ENCODE measurements at places on chromosomes 12 and 14.

DNA sequence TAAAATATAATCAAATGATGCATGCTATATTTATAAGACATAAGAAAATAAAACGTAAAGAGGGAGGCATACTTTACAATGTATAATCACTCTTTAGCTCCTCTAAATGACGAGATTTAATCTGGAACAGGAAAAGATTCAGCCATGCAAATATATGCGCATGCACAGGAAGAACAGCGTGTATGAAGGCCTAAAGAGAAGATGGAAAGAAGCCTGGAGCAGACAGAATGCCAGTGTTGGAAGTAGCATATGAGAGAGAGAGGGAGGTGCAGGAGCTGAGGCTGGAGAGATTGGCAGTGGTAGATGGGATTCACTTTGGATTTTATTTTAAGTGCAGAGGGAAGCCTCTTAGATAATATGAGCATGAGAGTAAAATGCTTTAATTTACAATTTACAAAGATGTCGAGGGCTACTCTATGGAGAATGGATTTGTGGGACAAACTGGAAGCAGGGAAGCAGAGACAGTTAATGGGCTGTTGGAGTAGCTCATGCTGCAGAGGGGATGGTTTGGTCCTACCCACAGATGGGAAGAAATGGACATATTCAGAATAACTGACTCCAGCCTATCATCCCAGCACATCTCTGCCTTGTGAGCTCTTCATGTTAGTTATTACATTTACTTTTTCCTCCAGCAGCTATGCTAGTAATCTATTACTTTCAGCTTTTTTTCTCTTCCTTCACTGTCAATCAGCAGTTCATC is 411.1 kb downstream of the TMTC2 start:
- no peak for DNase-seq

- DNase-seq = no peak
Measured at GRCh38 chr14:89315493-89316470, 101.3 kb downstream of the FOXN3 start.

GRCh38 chr12:95473231-95473883 is 595 bp upstream of the METAP2 start:
- peak; percentile 54 for DNase-seq

DNA sequence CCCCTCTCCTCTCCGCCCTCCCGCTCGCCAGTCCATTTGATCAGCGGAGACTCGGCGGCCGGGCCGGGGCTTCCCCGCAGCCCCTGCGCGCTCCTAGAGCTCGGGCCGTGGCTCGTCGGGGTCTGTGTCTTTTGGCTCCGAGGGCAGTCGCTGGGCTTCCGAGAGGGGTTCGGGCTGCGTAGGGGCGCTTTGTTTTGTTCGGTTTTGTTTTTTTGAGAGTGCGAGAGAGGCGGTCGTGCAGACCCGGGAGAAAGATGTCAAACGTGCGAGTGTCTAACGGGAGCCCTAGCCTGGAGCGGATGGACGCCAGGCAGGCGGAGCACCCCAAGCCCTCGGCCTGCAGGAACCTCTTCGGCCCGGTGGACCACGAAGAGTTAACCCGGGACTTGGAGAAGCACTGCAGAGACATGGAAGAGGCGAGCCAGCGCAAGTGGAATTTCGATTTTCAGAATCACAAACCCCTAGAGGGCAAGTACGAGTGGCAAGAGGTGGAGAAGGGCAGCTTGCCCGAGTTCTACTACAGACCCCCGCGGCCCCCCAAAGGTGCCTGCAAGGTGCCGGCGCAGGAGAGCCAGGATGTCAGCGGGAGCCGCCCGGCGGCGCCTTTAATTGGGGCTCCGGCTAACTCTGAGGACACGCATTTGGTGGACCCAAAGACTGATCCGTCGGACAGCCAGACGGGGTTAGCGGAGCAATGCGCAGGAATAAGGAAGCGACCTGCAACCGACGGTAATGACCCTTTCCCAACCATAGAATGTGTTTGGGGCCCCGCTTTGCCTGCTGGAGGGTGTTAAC is 615 bp downstream of the CDKN1B start:
- DNase-seq = peak; percentile 74

DNA sequence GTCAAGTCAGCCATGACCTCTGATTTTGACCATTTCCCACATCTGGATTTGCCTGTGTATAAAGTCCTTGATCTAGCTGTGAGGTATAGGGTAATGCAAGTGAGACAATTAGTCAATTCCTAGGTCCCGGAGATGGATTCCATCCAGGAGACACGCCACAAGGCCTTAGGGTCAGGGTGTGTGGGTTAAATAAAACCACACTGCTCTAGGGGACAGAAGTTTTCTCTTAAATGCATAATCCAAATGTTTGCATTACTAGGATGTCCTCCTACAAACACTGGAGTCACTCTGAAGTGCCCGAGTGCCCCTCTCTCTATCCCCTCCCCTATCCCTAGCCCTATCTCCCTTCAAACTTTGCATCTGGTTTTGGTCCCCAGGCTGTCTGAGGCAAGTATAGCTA is 26.8 kb downstream of the LRIG3 start:
- no peak for DNase-seq

DNA sequence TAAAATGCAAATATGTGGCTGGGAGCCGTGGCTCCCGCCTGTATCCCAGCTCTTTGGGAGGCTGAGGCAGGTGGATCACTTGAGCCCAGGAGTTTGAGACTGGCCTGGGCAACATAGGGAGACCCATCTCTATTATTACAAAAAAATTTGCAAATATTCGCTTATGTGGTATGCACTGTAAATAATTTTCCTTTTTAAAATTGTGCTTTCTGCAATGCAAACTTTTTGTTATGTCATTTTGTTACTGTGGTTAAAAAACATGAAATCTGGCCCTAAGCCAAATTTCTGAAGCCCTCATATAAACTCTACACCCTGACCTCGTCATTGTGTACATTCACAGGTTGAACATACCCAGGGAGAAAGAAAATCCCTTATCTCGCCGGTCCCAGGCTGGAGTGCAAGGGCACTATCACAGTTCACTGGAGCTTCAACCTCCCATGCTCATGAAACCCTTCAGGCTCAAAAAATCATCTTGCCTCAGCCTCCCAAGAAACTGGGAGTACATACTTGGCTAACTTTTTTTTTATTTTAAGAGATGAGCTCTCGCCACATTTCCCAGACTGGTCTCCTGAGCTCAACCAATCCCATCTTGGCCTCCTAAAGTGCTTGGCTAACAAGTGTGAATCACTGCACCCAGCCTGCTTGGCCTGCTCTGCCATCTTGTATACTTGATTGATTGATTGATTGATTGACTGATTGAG is 24.7 kb downstream of the TRAPPC6B start:
- peak; percentile 62 for DNase-seq

DNA sequence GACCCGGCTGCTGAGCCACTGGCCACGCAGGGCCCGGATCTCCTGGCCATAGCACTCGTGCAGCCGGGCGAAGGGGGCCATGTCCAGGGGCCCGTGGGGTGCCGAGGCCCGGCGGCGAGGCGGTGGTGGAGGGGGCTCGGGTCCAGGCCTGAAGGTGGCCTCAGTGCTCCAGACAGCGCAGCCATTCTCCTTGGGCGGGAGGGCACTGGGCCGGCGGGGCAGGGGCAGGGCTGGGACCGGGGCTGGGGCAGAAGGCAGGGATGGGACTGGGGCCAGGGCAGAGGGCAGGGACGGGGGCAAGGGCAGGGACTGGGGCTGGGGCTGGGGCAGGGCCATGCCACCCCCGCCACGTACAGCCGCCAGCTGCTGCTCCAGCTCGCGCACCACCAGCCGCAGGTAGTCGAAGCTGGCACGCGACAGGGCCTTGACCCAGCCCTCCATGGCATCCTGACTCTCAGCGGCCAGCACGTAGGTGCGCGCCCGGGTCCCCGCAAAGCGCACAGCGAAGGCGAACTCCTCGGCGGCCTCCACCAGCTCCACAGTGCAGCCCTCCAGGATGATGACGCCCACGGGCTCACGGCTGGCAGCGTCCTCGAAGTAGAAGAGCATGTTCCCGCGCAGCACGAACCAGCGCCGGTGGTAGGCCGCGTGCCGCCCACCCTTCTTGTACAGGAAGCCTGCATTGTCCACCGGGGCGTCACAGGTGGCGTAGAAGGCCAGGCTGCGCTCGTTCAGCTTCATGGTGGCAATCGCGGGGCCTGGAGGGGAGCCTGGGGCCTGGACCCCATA is 6.0 kb downstream of the PHETA1 start:
- DNase-seq = no peak

GRCh38 chr14:29896354-29896821 is 31.3 kb downstream of the PRKD1 start:
- DNase-seq = no peak

DNA sequence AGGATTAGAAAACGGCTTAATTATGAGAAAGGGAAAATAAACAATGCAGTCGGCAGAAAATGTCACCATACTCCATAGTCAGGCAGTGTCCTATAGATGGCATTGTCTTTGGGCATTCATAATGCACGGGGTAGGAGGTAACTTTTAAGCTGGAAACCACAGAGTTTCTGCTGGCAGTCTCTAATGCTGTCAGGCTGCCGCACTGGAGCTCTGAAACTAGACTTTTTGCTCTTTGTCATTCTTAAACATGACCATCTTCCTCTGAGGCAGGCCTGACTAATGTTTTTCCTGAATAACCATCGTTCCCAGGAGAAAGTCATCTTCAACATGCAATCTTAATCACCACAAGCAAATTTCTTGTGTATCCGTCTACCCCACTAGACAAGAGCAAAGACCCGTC is 108.8 kb downstream of the ETNK1 start:
- DNase-seq = no peak

GRCh38 chr14:22519877-22520685 is 68.9 kb downstream of the DAD1 start:
- DNase-seq = no peak

GRCh38 chr12:27335364-27336281 is 3.0 kb downstream of the BMAL2 start:
- DNase-seq = no peak

DNA sequence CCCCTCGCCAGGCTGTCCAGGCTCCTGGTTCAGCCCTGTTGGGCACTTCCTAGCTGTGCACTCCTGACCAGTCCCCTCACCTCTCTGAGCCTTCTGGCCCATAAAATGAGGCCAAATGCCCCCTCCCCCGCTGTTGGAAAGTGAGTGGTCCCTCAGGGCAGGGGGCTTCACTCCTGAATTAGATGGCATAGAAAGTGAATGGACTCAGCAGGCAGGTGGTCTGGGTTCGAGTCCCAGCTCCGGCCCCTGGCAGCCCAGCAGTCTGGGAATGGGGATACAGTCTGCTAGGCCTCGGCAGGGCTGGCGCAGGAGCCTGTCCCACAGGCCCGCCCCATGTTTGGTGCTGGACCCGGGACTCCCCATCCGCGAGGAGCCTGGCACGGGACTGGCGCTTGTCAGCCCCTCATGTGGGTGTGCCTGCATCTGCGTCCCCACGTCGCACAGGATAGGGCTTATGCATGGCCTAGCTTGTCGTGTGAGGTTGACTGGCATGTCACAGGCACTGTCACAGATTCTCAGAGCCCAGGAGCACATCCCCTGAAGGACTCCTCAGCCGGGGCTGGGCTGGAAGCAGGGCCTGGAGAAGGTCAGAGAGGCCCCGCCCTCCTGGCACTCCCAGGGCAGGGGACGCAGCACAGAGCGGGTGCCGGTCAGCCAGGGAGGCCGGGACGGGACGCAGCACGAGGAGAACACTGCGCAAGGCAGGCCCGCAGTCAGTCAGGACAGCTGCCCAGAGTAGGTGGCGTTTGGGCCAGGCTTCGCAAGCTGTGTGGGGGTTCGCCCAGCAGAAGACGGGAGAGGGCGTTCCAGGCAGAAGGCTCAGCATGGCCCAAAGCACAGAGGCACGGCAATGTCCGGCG is 40.5 kb downstream of the DIO3 start:
- no peak for DNase-seq

GRCh38 chr14:62087191-62087590 is 325.0 kb downstream of the SNAPC1 start:
- no peak for DNase-seq

DNA sequence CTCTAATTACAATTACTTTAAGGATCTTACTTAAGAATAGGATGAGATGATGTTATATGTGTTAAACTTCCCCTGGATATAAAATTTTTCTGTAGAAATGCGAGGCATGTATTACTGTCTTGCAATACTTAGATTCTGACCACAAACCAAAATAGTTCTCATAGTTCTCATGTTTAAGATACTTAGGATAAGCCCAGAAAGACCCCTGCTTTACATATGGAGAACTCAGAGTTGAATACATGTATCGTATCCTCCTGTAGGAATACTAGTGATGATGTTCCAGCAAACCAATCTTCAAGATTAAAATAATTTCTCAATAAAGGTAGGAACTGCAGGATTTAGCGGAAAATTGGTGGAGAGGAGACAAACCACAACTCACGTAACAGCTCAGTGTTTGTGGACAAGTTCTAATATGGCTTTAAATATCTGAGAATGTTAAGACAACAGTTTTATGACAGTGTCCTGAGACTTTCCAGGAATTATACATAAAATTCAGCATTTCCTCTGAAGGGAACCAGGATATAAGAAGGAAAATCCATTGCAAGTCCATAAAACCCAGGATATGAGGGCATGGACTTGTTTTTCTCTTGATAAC is 114.7 kb upstream of the CRY1 start:
- DNase-seq = no peak

DNA sequence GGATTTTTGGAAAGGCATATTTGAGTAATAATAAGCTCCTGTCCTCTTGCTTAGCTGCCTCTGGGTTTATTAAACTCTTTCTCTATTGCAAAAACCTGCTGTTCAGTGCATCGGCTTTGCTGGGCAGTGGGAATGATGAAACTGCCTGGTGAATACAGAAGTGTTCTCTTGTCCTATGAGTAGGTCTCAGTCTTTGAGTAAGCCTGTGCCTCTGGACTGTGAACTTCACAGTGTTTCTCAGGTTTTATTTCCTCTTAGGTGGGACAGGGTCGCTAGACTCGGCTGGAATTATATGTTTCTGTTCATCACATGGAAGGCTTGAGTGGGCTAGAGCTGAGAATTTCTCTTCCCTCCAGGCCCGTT is 46.4 kb downstream of the CRADD start:
- DNase-seq = no peak

DNA sequence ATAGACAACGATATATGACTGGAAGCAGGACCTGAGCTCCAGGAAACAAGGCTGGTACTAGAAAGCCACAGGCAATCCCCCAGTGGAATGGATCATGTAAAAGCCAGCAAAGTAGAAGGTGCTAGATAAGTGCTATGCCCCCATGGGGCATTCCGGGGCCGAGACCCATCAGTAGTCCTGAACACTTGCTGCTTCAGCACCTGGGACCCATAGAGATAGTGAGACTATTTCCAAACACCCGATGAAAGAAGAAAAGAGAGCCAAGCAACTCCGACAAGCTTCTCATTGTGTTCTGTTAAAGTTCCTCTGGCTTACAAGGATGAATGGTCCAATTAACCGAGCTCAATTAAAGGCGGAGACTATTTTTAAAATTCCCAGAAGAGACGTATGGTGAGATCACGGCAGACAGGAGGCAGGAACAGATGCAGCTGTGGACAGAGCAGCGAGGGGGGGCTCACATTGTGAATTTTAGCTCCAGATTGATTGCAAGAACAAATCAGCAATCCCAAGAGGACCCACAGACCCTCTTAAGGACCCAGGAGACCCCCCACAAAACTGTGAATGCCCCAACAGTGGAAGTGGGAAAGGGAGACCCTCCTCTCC is 142.5 kb upstream of the OVCH1 start:
- DNase-seq = no peak

- no peak for DNase-seq
Measured at GRCh38 chr12:108346727-108347710, 7.9 kb upstream of the CMKLR1 start.

- DNase-seq = no peak
Measured at GRCh38 chr14:104800771-104801519, at the start of gene ZBTB42. Gene ZBTB42, plus strand, starts transcription at chr14:104801101. Its CDS starts 97 bp downstream, at chr14:104801198.

GRCh38 chr14:28754209-28754985 is 12.2 kb upstream of the FOXG1 start:
- no peak for DNase-seq

GRCh38 chr12:53624458-53624857 is 1.7 kb downstream of the ATF7 start:
- DNase-seq = peak; percentile 24
